Naive thymus-derived CD4-positive, alpha-beta T cell (primary cell): ENCODE measurements at places on chromosomes 7 and 10. TPM values are rescaled to one million over a fixed set of nuclear protein-coding genes. Genes with fewer than 3 reads are reported as not detected.

ASZ1 gene
- total RNA-seq = not detected

PDE1C gene
- not detected for total RNA-seq

COPS6 gene
- total RNA-seq = 65.7 TPM

DNA sequence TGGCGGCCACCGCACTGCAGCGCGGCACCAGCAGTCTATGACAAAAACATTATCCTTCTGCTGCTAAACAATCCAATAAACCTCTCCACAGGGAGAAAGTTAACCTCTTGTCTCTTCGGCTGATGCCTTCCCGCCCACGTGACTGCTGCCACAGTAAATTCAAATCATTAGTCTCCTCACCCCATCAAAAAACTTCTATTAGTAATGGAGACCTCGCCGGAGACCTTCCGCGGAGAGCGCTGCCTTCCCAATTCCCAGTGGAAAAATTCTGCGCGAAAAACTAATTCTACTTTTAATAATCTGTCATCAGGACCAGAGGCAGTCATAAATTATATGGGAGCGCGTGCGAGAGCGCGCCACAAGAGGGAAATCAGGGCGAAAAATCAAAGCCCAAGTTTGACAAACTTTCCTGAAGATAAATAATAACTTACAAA is 90.0 kb upstream of the PAX2 start:
- DNase-seq = no peak

DNA sequence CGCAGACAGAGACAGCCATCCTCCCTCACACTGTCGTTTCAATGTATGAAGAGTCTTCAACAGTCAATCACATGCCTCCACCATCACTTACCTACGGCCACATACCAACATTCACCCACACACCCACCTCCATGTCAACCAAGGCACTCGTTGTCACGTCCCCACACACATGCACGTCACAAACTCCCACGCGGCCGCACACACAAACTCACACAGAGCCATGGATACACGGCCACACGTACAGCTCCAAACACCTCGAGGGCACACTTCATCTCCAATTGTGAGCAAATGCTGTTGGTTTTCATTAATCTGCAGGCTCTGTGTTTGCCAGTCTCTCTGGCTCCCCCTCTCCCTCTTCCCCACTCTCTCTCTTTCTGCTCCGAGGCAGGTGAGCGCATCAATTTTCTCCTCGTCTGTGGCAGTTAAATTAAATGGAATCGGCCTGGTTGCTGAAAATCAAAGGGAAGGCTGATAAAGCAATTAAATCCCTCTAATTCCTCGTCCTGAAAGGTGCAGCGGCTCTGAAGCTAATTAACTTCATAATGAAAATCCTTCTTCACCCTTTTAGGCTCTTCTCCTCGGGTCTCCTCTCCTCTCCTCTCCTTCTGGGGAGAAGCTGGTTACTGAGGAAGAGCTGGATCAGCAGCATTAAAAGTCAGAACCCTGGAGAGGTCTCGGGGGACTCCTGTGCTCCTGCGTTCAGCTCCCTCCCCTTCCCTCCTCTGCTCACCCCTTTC is 53.8 kb upstream of the SLF2 start:
- DNase-seq = no peak

DNA sequence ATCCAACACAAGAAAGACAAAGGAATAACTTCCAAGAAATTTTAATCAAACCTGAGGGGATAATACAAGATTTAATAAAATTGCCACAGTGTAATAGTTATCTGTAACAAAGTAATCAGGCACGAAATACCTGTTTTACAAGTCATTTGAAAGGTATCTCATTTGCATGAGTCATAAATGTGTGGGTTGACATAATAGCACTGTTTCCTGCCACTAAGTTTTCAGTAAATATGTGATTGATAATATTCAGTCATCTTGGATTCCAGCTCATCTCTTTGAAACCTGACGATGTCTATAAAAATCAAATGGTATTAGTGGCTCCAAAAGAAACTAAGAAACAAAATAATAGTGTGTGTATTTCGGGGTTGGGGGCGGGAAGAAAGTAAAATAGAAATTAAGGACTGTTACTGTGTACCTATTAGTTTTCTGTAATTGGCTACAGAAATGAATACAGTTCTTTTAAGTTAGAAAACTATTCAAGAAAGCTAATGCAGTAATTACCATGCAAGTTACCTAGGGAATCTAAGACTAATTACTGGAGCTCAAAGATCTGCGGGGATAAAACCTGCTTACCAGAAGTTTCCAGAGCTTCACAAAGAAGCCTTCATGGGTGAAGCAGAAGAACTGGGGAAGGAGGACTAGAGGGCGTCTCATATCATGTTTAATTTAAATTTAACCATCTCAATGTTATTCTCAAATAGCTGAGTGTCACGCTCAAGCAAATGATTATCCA is 100.7 kb downstream of the ST8SIA6 start:
- no peak for DNase-seq

GRCh38 chr7:15068324-15068723 is 165.8 kb upstream of the DGKB start:
- DNase-seq = no peak

GRCh38 chr7:8261711-8262695 is at the start of gene ICA1:
TSS of gene ICA1 (minus strand) at chr7:8262167. CDS start at chr7:8235926, 26,241 bp downstream.
- DNase-seq = no peak

DNA sequence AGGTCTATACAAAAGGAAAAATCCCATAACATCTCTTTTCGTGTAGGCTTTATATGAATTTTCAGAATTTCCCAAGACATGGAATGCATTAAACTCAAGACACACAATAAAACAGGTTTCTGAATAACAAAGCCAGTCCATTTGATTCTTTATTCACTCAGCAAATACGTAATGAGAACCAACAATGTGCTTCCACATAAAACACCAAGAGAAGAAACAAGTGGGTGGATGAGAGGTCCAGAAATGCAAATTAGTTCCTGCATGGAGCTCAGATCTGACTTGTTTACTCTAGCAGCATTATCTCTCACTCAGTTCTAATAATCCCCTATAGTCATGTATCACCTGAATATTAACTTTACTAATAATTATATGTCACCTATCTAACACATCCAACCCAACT is 249.5 kb downstream of the LRRTM3 start:
- DNase-seq = no peak

DNA sequence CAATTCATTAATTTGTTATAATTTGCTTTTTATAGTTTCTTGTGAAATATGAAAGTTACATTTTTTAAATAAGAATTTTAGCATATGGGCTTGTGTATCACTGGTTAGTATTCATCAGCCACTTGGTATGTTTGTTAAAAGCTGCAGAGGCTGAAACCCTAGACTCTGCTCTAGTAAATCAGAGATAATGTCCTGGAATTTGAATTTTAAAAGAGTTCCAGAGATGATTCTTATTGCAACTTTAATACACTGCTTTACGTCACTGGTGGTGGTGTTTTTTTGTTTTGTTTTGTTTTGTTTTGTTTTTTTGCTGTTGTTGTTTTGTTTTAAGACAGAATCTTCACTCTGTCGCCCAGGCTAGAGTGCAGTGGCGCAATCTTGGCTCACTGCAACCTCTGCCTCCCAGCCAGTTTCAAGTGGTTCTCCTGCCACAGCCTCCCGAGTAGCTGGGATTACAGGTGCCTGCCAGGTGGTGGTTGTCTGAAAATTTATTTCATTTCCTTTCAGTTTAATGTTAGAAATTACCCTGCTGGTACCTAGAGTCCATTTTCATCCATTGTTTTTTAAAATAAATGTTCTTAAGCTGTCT is 43.8 kb downstream of the PTPN12 start:
- DNase-seq = no peak

GRCh38 chr7:100681491-100682227 is 8.1 kb downstream of the GNB2 start:
- DNase-seq = no peak

GRCh38 chr10:32070645-32071044 is 14.4 kb upstream of the KIF5B start:
- DNase-seq = no peak
